ENCODE measurements at places on chromosomes 6 and 20.

- no peak for DNase-seq
Measured at GRCh38 chr6:9039258-9039657, 603.9 kb upstream of the SLC35B3 start.

DNA sequence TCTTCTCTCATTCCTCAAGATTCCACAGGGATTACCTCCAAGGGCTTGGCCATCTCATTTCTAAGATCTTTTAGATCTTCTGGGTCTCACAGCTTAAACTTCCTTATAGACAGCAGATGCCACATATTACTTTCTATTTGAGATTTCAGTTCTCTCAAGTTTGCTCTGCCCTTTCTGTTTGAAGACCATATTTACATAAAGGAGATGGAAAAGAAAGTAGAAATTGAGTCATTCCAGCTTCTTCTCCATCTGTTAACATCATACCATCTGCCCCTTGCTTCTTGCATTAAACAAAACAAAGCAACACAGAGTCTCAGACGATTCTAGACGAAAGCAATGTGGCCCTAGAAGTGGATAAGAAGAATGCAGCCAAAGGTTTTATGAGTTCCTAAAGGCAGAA, 203.4 kb downstream of the TTLL2 start:
- no peak for DNase-seq

DNA sequence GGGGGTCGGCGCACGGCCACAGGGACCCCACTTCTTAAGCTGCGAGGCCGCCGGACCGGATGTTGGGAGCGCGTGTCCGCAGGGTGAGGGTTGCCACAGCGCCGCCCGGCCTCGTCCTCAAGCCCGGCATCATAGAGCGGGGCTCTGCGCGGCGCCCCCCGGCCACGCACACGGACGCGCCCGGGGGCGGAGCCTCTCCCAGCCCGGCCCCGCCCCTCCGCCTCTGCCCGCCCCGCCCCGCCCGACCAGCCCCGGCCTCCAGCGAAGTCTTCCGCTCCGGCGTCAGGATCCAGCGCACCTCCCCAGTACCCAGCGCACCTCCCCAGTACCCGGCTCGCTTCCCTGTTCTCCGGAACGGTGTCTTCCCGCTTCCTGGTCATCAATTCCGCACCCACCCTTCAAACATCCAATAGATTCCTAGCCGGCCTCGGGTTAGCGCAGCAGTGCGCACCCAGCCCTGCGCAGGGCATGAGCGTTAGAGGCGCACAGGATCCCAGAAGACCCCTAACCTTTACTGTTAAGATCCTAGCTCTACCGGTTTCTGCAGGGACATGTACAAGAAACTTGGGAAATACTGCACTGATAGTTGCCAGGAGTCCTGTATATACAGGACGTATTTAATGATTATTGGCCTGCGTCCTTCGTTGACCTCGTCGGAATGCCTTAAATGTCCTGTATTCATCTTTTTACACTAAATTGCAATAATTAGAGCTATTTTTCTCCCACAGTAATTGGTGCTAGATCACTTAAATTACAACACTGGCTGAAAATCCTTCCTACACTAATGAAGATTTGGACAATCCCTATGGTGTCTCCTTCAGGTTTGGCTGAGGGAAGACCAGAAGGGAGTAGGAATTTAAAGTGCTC, 535 bp upstream of the DNAAF9 start:
- DNase-seq: peak; percentile 42

GRCh38 chr6:21051777-21052176, 517.5 kb downstream of the CDKAL1 start:
- no peak for DNase-seq

DNA sequence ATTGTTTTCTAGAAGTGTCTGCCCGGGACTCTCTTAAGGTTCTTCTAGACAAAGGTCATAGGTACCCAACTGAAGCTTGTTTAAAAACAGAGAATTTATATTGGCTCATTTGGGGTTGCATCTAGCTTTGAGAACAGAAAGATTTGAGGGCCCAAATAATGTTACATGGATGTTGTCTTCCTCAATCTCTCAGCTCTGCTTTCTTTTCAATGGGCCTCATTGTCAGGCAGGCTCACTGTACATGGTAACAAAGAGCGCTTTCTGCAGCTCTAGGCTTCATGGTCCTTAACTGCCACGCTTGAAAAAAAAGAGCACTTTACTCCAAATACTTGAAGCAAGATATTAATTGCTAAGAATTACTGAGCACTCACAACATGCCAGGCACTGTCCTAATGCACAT, 22.2 kb downstream of the NHLRC1 start:
- DNase-seq: no peak

- no peak for DNase-seq
Measured at GRCh38 chr6:97009781-97010492, 85.4 kb downstream of the KLHL32 start.

DNA sequence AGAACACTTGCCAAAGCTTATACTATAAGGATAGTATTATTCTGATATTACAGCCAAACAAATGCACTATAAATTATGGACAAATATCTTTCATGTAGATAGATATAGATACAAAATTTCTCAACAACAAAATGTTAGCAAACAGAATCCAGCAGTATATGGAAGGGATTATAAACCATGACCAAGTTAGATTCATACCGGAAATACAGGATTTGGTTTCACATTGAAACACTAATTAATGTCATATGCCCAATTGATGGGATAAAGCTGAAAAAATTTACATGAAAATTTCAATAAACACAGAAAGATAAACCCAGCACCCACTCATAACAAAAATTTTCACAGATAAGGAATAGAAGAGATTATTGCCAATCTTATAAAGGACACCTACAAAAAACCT, 770.3 kb upstream of the SLC35B3 start:
- DNase-seq: no peak

DNA sequence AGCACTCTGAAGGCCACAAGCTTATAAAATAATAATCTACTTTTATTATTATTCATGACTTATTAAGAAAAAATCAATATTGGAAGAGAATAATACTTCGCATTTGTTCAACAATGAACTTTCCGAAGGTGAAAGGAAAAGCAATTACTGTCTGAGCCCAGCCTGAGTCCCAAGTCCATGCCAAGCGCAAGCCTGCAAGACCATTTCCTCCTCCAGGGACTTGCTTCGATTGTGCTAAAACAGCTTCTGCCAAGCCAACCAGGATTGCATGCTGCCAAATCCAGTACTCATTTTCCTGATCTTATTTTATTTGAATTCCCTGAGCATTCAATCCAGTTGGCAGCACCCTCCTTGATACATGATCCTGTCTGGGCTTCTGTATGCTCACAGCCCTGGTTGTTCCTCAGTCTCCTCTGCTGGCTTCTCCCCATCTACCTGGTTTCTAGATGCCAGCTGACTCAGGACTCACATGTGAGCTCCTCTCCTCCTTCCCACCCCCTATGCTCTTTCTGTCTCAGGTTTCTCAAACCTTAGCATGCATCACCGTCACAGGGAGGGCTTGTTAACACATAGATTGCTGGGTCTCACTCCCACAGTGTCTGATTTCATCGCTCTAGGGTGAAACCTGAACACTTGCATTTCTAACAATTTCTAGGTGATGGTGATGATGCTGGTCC, 55.9 kb upstream of the PSMF1 start:
- no peak for DNase-seq

DNA sequence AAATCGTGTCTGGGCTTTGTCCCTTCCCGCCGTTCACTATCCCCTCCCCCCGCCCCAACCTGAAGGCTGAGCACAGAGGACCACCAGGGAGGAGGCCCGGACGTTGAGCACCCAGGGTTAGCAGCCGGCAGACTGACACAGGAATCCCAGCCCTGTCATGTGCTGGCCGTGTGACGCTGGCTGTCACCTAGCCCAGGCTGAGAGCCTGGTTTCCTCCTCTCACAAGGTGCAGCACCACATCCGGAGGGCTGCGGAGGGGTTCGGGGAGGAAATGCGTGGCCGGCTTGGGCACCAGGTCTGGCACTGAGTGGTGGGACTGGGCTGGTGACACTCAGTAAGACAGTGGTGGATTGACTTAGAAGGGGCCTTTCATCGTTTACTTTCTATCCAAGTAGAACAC, 4.6 kb upstream of the LSM14B start:
- no peak for DNase-seq

- no peak for DNase-seq
Measured at GRCh38 chr6:103723438-103724322, 1136.0 kb downstream of the HACE1 start.

- DNase-seq: no peak
Measured at GRCh38 chr6:10582774-10583508, 61.8 kb downstream of the GCNT2 start.

DNA sequence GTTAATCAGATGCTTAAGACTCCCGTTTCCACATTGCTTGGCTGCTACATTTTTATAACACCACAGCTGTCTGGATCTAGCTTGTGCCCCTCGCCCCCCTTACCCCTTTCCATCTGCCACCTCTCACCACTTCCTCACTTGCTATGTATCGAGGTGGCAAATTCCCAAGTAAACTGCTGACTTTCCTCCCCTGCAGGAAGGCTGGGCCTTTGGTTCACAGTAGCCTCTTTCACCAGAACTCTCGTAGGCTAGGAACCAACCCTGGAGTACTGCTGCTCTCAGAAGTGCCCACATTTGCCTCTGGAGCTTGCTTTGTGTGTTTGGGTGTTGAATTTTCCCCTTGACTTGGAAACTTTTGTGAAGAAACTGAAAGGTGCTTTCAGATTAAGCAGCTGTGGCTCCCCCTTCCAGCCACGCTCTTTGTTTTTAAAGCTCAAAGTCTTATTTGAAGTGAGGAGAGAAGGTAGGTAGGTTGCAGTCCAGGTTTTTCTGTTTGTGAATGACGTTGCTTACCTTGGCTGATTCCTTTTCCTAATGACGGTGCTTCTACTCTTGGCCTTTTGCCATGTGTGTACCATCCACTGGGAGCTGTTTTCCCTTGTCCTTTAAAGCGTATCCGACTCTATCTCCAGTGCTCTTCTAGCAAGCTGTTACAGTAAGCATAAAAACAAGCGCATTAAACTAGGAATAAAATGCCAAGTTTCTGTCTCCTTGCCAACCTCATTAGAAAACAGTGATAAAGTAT, 90.4 kb downstream of the CARMIL1 start:
- DNase-seq: no peak

- DNase-seq: no peak
Measured at GRCh38 chr6:116278481-116278829, 1.3 kb downstream of the TSPYL1 start.
